ENCODE measurements at places on chromosomes 16 and 17.

DNA sequence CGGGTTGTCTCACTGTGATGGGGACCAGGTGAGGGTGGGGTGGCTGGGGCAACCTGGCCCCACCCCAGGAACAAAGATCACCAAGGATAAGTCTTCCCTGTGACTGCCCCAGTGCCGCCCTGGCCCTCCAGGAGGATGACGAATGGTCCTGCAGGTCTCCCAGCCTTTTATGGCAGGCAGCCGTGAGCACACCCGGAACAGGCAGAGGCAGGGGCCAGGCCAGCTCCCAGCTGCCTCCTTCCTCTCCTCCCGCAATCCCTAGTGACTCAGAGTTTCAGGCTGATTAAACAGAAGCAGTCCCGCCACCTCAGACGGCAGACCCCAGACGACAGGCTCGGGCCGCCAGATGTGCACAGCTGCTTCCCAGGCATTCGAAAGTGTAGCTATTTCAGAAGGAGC is 13.3 kb downstream of the JUP start:
- DNase-seq, result peak; percentile 75

GRCh38 chr17:49343273-49343672 is 18.8 kb downstream of the ZNF652 start:
- DNase-seq, result peak; percentile 76

DNA sequence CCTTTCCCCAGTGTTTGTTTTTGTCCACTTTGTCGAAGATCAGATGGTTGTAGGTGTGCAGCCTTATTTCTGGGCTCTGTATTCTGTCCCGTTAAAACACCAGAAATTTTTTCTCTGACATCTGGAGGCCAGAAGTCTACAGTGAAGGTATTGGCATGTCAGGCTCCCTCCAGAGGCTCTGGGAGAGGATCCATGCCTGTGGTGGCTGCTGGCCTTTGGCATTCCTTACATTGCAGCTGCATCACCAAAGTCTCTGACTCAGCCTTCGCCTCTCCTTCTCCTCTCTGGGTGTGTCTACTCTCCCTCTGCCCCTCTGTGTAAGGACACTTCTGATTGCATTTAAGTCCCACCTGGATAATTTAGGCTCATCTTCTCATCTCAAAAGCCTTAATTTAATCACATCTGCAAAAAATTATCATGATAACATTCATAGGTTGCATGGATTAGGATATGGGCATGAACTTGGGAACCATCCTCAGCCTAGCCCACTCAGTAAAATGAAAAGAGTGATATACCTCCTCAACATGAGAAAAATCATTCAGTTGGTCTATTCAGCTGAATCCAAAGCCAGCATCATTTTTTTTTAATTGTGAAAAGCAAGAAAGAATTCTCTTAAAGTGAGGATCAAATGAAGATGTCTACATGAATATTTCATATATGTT is 78.0 kb downstream of the MAP2K6 start:
- DNase-seq, result peak; percentile 93

- peak; percentile 33 for DNase-seq
Measured at GRCh38 chr16:31072540-31073141, 1.4 kb downstream of the ZNF668 start.

- DNase-seq, result no peak
Measured at GRCh38 chr17:50871364-50871763, 5.2 kb upstream of the TOB1 start.
